ENCODE measurements at places on chromosomes 5 and 9. TPM values are rescaled to one million over a fixed set of nuclear protein-coding genes. Genes with fewer than 3 reads are reported as not detected.

DNA sequence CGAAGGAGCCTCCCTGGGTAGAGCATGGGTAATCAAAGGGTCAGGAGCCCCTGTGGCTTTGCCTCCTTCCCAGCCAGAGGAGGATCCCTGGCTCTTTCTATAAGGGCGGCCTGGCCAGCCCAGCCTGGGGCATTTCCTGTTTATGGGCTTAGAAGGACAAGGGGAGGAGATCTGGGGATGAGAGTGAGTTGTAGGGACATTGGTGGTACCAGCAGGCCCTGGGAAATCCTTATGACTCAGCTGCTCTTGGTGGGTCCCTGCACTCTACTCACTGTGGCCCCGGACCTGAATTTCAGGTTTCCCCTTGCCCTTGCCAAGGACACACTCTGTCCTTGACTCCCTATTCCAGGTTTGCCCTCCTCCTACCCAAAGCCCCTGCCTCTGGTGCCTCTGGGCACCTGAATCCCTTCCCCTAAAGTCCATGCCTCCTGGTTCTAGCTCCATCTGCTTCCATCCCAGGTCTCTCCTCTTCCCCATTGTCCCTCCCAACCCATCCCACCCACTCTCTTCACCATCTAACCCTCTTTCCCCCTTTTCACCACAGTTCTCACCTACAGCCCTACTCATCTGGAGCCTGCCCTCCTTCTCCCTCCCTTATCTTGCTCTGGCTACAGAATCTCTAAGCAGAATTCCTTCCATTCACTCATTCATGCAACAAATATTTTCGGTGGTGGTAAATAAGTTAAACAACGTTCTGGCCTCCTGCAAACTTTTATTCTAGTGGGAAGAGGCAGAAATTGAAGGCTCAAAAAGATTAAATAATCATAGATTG, 34.9 kb downstream of the PCDH1 start:
- no peak overlapping the region for H3K27ac ChIP-seq
- no peaks in the 10 kb centered on the region for H3K36me3 ChIP-seq
- H3K4me3 ChIP-seq: no peak overlapping the region

GRCh38 chr5:68067976-68068603, 147.5 kb upstream of the PIK3R1 start:
- H3K27me3 ChIP-seq: no peaks in the 10 kb centered on the region
- DNase-seq: no peak
- H3K4me3 ChIP-seq: no peak overlapping the region

- H3K27ac ChIP-seq: no peak overlapping the region
Observed at GRCh38 chr9:88005240-88005639, 30.9 kb upstream of the CDK20 start.

DNA sequence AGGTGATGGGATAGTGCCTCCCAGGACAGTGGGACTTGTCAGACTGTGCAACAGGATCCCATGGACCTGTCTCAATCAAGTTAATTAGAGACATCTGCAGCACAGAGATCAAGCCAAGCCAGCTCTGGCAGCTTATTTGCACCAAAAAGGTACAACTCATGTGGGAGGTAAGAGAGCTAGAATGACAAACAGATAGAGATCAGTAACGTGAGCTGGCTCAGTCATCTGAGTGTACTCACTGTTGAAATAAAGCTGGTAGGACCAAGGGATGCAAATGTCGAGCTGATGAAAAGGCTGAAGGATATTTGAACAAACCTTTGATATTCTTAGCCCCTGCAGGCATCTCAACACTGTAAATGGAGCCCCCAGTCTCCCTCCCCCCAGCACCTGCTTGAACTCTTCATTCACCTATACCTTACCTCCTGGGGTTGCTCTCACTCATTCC, 198.1 kb downstream of the EFNA5 start:
- no peak overlapping the region for H3K4me3 ChIP-seq
- no peaks in the 10 kb centered on the region for H3K36me3 ChIP-seq
- H3K27me3 ChIP-seq: no peaks in the 10 kb centered on the region
- H3K27ac ChIP-seq: no peak overlapping the region
- peaks cover 6% of the 10 kb centered on the region for H3K4me1 ChIP-seq

DNA sequence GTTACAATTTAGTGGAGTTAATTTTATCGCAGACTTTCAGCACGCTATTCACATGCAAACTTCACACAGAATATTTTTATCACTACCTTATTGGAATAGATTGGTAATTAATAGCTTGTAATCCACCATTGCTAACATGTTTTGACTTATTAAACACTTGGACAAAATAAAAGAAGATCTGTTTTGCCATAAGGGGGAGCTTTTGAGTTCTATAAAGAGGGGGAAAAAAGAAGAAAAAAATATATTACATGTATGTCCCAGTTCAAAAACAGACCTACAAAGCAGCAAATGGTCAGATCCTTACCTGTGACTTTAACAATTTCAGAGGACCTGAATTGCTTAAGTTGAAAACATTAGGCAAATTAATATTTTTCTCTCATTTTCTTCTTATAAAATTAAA, 1.2 kb upstream of the PAPPA start:
- H3K27ac ChIP-seq: no peak overlapping the region
- peaks cover 6% of the 10 kb centered on the region for H3K27me3 ChIP-seq
- DNase-seq: no peak
- no peaks in the 10 kb centered on the region for H3K4me1 ChIP-seq

- no peak for DNase-seq
- no peak overlapping the region for H3K27ac ChIP-seq
- no peak overlapping the region for H3K4me3 ChIP-seq
- H3K36me3 ChIP-seq: no peaks in the 10 kb centered on the region
- no peaks in the 10 kb centered on the region for H3K27me3 ChIP-seq
Observed at GRCh38 chr5:79172269-79172668, 60.7 kb downstream of the BHMT start.

DNA sequence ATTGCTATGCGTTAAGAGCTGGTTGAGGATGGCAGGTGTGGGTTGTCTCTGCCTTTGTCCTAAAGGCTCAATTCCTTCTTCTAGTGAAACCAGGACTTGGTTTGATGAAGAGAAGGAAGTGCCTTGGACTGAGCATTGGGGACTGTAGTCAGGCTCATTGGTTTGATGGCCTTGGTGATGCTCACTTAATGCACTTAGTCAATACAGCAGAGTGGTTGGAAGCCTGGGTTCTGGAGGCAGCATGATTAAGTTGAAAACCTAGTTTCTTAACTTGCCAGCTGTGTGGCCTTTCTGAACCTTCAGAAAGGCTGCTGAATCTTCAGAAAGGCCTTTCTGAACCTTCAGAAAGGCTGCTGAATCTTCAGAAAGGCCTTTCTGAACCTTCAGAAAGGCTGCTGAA, 52.4 kb downstream of the PTTG1 start:
- no peak overlapping the region for H3K4me3 ChIP-seq
- peaks cover 90% of the 10 kb centered on the region for H3K4me1 ChIP-seq
- peak overlapping the region; percentile 23 for H3K27ac ChIP-seq
- no peaks in the 10 kb centered on the region for H3K36me3 ChIP-seq
- DNase-seq: no peak

DNA sequence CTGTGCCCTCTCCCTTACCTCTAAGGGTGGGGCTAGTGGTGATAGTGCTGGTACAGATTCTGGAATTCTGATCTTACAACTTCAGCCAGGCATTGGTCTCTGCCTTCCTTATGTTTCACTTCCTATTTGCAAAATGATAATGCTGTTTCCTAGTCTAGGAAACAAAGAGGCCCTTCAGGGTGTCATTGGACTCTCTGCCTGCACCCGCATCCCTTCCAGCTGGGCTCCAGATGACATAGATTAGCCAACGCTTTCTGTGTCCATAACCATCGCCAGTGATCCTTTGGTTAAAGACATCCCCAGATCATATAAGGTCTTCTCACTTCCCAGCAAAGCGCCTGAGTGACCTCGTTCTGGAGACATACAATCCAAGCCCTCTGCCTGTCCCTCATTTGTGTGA, 180.7 kb downstream of the ERCC6L2 start:
- DNase-seq: no peak
- no peaks in the 10 kb centered on the region for H3K27me3 ChIP-seq
- H3K27ac ChIP-seq: no peak overlapping the region
- H3K36me3 ChIP-seq: no peaks in the 10 kb centered on the region
- H3K4me1 ChIP-seq: no peaks in the 10 kb centered on the region

RNF183 gene
- not detected for total RNA-seq

- H3K36me3 ChIP-seq: peaks cover 33% of the 10 kb centered on the region
- no peak for DNase-seq
- H3K27me3 ChIP-seq: no peaks in the 10 kb centered on the region
- H3K4me1 ChIP-seq: peaks cover 31% of the 10 kb centered on the region
- H3K4me3 ChIP-seq: no peak overlapping the region
- no peak overlapping the region for H3K27ac ChIP-seq
Observed at GRCh38 chr9:34653151-34654072, 1.4 kb downstream of the IL11RA start.

RHOBTB3 gene
- total RNA-seq: 0.61 TPM

- no peak overlapping the region for H3K4me3 ChIP-seq
- H3K27me3 ChIP-seq: no peaks in the 10 kb centered on the region
- no peak overlapping the region for H3K27ac ChIP-seq
- no peak for DNase-seq
Observed at GRCh38 chr5:154372661-154373060, 73.1 kb upstream of the SAP30L start.

- no peak overlapping the region for H3K27ac ChIP-seq
- H3K4me3 ChIP-seq: no peak overlapping the region
- DNase-seq: no peak
- H3K4me1 ChIP-seq: no peaks in the 10 kb centered on the region
- H3K27me3 ChIP-seq: no peaks in the 10 kb centered on the region
Observed at GRCh38 chr9:109843641-109844040, 63.6 kb downstream of the PALM2AKAP2 start.

CATSPER3 gene
- 0.94 TPM for total RNA-seq

- H3K27me3 ChIP-seq: no peaks in the 10 kb centered on the region
- H3K36me3 ChIP-seq: no peaks in the 10 kb centered on the region
- no peak overlapping the region for H3K27ac ChIP-seq
- H3K4me3 ChIP-seq: no peak overlapping the region
- H3K4me1 ChIP-seq: no peaks in the 10 kb centered on the region
- no peak for DNase-seq
Observed at GRCh38 chr9:115058175-115058574, 59.8 kb downstream of the TNC start.

GRCh38 chr5:31021181-31021624, 172.3 kb upstream of the CDH6 start:
- no peaks in the 10 kb centered on the region for H3K27me3 ChIP-seq
- no peak overlapping the region for H3K27ac ChIP-seq
- H3K4me1 ChIP-seq: no peaks in the 10 kb centered on the region
- no peak overlapping the region for H3K4me3 ChIP-seq
- no peak for DNase-seq

GRCh38 chr9:79686381-79687130, 114.8 kb downstream of the TLE4 start:
- H3K4me1 ChIP-seq: peaks cover 11% of the 10 kb centered on the region
- no peak for DNase-seq
- H3K27me3 ChIP-seq: no peaks in the 10 kb centered on the region
- H3K4me3 ChIP-seq: no peak overlapping the region
- H3K36me3 ChIP-seq: no peaks in the 10 kb centered on the region

SOX30 gene
- total RNA-seq: 0.14 TPM

MYORG gene
- total RNA-seq: 1.4 TPM

DNA sequence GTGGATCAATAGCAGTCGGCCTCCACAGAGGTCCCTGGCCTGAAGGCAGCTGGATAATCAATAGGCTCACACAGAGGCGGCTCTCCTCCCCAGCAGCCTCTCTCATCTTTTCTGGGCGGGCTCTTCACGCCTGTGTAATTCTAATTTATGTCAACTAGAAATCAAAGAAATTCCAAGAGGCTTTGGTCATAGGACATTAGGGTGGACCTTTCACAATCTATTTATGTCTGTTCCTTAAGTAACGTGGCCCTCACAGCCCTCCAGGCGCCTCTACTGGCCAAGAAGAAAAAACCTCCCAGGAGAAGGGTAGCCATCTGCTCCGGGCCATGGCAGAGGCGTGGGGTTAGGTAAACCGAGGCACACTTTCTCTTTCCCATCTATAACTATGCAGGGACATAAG, 205.1 kb upstream of the EFNA5 start:
- no peak overlapping the region for H3K4me3 ChIP-seq
- H3K27ac ChIP-seq: no peak overlapping the region
- no peaks in the 10 kb centered on the region for H3K4me1 ChIP-seq
- H3K27me3 ChIP-seq: no peaks in the 10 kb centered on the region
- no peaks in the 10 kb centered on the region for H3K36me3 ChIP-seq
- DNase-seq: no peak

GRCh38 chr5:76274571-76274970, 128.5 kb upstream of the IQGAP2 start:
- H3K4me1 ChIP-seq: no peaks in the 10 kb centered on the region
- no peak overlapping the region for H3K4me3 ChIP-seq
- H3K27me3 ChIP-seq: no peaks in the 10 kb centered on the region
- no peak overlapping the region for H3K27ac ChIP-seq
- DNase-seq: no peak

CAVIN4 gene
- total RNA-seq: 0.41 TPM

DNA sequence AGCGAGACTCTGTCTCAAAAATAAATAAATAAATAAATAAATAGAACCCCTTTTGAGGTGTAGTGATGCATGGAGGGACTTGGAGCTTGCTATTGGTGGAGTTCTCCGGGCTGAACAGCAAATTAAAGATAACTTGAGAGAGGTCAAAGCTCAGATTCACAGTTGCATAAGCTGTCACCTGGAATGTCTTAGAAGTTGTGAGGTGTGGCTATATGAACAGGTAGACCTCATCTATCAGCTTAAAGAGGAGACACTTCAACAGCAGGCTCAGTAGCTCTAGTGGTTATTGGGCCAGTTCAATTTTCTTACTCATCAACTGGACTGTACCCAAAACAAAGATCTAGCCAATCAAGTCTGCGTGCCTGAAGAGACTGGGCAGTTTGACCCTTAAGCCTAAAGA, 11.7 kb upstream of the STING1 start:
- no peak overlapping the region for H3K4me3 ChIP-seq
- DNase-seq: no peak
- no peaks in the 10 kb centered on the region for H3K36me3 ChIP-seq
- no peaks in the 10 kb centered on the region for H3K27me3 ChIP-seq
- no peak overlapping the region for H3K27ac ChIP-seq
- peaks cover 9% of the 10 kb centered on the region for H3K4me1 ChIP-seq

- H3K4me3 ChIP-seq: no peak overlapping the region
- no peaks in the 10 kb centered on the region for H3K36me3 ChIP-seq
- H3K27me3 ChIP-seq: no peaks in the 10 kb centered on the region
- DNase-seq: no peak
- no peaks in the 10 kb centered on the region for H3K4me1 ChIP-seq
- no peak overlapping the region for H3K27ac ChIP-seq
Observed at GRCh38 chr9:26656003-26656870, 236.4 kb downstream of the CAAP1 start.

GRCh38 chr5:9861666-9862256, 231.6 kb upstream of the TAS2R1 start:
- H3K4me1 ChIP-seq: no peaks in the 10 kb centered on the region
- H3K27me3 ChIP-seq: no peaks in the 10 kb centered on the region
- no peaks in the 10 kb centered on the region for H3K36me3 ChIP-seq
- H3K4me3 ChIP-seq: no peak overlapping the region
- H3K27ac ChIP-seq: no peak overlapping the region

GRCh38 chr9:21481470-21482056, 550 bp downstream of the IFNE start:
- no peaks in the 10 kb centered on the region for H3K4me1 ChIP-seq
- DNase-seq: no peak
- H3K27ac ChIP-seq: no peak overlapping the region
- H3K4me3 ChIP-seq: no peak overlapping the region
- H3K36me3 ChIP-seq: no peaks in the 10 kb centered on the region
- no peaks in the 10 kb centered on the region for H3K27me3 ChIP-seq

GRCh38 chr5:135030956-135031812, 2.8 kb downstream of the PITX1 start:
- H3K27ac ChIP-seq: no peak overlapping the region
- peaks cover 29% of the 10 kb centered on the region for H3K27me3 ChIP-seq
- H3K4me3 ChIP-seq: no peak overlapping the region
- no peak for DNase-seq
- H3K4me1 ChIP-seq: peaks cover 24% of the 10 kb centered on the region

BARHL1 gene
- not detected for total RNA-seq

SLC6A18 gene
- total RNA-seq: not detected

All from CD4-positive, alpha-beta memory T cell (primary cell).